ENCODE measurements at places on chromosomes 6 and 20.

- DNase-seq: peak; percentile 26
These were observed 41.9 kb upstream of the CTNNBL1 start for GRCh38 chr20:37651932-37652331.

DNA sequence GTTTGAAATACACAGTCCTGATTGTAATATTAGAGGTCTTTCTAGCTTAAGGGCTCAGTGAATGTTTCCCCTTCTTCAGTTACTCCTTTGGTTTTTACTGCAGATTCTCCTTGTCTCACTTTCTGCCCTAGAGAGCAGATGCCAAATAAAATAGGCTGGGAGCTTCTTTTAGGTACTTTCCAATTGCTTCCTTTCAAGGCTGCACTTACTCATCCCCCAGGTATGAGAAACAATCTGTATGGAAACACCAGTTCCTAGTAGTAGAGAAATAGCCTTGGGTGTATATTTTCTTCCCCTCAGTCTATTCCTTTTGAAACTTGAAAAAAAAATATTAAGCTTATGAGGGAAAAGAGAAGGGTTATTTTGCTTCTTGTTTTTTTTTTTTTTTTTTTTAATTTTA, 139.7 kb downstream of the PAK5 start:
- no peak for DNase-seq

GRCh38 chr6:138546733-138547185, 47.5 kb upstream of the NHSL1 start:
- peak; percentile 10 for DNase-seq

DNA sequence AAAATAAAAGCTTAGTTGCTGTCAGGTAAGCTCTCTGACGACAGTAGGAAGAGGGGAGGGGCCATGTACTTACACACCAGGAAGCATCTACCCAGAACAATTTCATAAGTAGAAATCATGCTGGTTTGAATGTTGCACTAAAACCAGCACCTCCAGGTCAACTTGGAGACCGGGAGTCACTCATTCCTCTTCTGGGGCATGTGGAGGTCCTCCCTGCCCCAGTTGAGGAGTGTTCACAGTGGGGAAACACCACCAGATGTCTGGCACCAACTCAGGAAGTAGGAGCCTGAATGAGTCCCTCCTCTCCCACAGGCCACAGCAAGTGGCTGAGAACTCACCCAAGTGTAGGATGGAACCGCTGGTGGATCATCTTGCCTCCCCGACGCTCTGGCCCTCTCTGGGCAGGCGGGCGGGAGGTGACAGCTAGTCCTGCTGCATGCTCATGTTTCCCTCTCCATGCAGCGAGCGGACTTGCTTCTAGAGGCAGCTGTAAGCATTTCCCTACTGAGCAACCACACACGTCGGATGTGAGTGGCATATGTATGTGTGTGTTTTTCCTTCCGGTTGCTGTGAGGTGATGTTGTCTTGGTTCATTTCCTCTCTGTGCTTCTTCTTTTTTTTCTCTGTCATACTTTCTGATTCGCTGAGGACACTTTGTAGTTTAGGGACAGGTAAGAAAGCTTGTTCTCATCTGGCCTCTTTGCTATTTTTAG, 149.5 kb upstream of the NEDD9 start:
- DNase-seq: peak; percentile 60

- DNase-seq: no peak
These were observed 563 bp downstream of the MGME1 start for GRCh38 chr20:17969278-17969883.

DNA sequence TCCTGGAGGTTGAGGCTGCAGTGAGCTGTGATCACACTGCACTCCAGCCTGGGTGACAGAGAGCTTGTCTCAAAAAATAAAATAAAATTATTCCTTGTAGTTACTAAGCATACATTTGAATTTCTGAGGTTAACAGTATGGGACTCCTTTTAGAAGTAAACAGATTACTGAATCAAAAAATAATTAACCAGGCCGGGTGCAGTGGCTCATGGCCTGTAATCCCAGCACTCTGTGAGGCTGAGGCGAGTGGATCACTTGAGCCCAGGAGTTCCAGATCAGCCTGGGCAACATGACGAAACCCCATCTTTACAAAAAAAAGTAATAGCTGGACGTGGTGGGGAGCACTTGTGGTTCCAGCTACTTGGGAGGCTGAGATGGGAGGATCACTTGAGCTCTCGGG, 22.1 kb upstream of the EEF1A1 start:
- DNase-seq: no peak

GRCh38 chr6:3317741-3318211, 59.0 kb downstream of the PSMG4 start:
- DNase-seq: no peak

GRCh38 chr6:16804546-16805242, 43.4 kb upstream of the ATXN1 start:
- DNase-seq: no peak

GRCh38 chr6:167707686-167708500, 118.8 kb upstream of the AFDN start:
- no peak for DNase-seq

- no peak for DNase-seq
These were observed 27.2 kb downstream of the IL22RA2 start for GRCh38 chr6:137146206-137146605.

DNA sequence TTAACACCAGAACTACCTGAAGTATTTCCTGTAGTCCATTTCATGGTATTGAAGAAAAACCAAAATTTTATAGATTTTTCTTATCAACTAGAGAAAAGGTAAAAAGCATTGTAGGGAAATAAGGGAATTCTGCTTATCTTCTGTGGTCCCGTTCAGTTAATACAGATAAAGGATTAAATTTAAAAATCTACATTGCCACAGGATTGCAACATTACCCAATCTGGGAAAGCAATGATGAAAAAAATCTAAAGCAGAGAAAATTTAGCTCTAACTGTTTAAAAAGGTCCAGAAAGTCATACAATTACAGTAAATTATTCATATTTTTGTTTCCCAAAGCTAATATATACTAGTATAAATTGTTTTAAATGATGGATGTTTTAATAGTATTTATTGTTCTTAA, 18.0 kb downstream of the POLH start:
- no peak for DNase-seq

DNA sequence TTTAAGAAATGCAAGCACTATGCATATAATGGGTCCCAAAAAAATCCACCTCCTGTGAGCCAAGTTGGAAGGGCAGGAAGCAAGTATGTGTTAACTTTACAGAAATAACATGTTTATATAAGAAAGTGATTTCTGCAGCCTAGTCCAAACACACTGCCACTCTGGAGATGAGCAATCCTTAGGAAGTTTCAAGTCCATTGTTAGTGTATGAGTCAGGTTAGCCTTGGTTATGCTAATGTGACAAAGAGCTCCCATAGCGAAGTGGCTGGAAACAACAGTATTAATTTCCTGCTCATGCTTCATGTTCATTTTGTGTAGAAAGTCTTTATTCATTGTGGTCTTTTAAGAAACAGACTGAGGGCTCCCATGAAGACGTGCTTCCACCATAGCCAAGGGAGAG, 121.4 kb downstream of the TBXT start:
- DNase-seq: no peak

GRCh38 chr6:157198425-157199279, 124.7 kb downstream of the TMEM242 start:
- DNase-seq: no peak

DNA sequence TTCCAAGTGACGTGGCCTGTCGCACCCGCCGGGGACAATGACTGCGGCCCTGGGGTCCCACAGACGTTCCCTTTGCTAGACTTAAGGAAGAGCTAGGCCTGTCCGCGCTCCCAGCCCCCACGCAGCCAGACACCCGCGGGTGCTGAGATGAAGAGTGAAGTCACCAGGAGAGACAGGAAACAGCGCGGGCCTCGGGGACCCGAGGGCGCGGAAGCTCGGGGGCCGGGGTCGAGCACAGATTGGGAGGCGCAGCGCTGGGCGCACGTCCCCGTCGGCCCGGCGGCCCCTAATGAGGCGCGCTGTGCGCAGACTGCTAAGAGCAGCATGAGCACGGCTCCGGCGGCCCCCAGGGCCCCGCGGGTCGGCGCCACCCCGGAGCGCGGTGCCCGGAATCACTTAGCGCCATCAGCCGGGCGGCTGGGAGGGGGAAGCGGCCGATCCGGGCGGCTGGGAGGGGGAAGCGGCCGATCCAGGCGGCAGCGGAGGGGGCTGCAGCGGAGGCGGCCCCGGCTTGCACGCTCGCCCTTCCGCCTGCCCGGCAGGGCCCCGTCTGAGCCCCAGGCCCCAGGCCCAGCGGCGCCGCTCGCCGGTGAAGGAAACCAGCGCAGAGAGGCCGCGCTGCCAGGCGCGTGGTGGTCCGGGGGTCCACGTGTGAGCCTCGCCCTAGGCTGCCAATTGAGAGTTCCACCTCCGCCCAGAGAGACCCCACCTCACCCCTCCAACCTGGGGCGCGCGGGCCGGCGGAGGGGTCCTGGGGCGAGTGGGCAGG, 8.3 kb upstream of the AVP start:
- peak; percentile 60 for DNase-seq

DNA sequence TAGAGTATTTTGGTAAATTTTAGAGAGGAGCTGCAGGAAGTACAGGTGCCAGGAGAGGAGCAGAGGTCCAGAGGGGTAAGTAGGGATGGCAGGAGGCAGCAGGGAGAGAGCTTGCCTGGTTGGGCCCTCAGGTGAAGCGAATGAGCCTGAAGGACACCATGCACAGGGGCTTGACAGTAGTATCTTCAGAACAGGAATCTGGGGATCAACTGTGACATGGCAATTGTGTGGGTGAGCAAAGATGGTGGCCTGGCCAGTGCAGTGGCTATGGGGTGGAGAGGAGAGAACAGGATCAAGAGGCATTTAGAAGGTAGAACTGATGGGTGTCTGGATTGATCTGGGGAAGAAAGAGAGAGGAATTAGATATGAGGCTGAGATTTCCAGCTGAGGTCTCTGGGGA, 68.7 kb upstream of the RNF24 start:
- no peak for DNase-seq

- DNase-seq: no peak
These were observed 28.5 kb upstream of the SCUBE3 start for GRCh38 chr6:35185302-35185681.

- DNase-seq: peak; percentile 54
These were observed 67.2 kb upstream of the TBC1D7 start for GRCh38 chr6:13395272-13396237.

DNA sequence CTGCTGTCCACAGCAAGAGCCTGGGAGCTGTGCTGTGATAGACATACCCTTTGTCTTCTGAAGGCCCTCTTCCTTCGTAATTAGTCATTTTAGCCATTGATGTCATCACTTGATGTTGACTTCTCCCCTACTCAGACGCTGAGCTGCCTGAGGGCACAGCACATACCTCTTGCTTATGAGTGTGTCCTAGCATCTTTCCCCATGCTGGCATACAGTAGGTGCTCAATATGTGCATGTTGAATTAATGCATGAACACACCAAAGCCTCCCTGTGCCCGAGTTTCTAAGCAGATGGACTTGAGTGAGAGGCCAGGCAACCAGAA, 35.8 kb upstream of the FAM83D start:
- DNase-seq: no peak

DNA sequence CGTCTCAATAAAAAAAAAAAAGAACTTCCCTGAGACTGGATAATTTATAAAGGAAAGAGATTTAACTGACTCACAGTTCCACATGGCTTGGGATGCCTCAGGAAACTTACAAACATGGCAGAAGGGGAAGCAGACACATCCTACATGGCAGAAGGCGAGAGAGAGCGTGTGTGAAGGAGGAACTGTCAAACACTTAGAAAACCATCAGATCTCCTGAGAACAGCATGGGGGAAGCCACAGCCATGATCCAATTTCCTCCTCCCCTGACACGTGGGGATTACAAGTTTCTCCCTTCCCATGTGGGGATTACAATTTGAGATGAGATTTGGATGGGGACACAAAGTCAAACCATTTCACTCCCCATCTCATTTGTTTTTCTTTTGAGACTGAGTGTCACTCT, 46.6 kb upstream of the TFAP2C start:
- no peak for DNase-seq

Data from GM20000 (cell line).